ENCODE measurements at places on chromosomes 6 and 20.

DNA sequence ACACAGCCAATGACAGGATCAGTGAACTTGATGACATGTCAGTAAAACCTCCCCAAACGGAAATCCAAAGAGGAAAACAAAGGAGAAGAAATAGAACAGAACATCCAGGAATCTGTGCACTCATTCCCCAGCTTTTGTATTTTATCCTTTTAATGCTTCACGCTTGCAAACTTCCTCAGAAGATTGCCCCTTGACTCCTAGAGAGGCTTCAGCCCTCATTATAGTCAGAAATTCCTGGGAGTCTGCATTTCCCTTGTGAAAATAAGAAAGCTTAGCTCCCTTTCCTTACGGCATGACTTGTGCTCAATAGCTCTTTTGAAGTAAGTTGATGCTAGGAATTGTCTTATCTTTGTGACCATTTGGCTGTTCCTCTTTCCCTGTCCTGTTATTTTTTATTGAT lies 313.6 kb upstream of the OPRM1 start:
- no peak for DNase-seq

DNA sequence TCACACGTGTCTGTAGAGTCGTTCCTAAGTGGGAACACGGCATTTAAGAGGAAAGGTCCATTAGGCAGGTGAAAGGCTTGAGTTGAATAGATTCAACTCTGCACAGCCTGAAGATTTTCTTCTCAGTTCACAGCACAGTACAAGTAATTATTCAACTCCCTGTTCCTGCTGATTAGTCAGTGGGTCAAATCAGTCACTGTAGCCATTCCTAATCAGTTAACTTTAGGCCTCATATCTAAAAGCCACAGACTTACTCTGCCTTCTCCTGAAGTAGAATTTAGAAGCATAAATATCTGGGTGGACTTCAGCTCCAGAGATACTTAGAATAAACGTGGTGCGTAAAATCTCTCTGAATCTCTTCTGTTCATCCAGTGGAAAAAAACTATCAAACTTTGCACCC lies 872.4 kb downstream of the C6orf118 start:
- no peak for DNase-seq

DNA sequence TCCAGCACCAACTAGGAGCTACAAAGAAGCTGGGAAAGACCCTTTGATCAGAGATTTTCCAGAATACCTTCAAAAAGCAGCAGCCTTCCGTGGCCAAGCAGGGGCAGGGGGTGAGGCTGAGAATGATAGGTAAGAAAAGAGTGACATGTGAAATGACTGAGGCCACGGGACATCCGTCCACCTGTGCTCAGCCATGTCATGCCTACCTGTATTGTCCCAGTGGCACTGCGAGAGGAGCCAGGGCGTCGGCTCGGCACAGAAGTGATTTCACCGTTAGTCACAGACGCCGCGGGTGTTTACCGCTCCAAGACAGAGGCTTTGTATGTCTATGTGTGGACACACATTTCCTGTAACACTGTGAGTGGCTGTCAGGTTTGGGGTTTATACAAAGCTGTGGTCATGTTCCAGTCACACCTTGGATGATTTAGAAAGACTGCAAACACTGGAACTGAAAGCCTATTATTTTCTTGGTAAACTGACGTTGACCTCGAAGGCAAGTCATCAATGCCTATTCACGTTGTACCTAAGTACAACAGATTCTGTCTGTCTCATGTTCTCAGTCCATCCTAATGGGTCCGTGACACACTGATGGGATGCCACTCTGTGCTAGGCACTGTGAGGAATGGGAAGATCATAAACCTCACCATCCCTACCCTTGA lies 32.1 kb upstream of the JAG1 start:
- no peak for DNase-seq

GRCh38 chr6:33050014-33050810 lies 23.2 kb downstream of the HLA-DPA1 start:
- no peak for DNase-seq

DNA sequence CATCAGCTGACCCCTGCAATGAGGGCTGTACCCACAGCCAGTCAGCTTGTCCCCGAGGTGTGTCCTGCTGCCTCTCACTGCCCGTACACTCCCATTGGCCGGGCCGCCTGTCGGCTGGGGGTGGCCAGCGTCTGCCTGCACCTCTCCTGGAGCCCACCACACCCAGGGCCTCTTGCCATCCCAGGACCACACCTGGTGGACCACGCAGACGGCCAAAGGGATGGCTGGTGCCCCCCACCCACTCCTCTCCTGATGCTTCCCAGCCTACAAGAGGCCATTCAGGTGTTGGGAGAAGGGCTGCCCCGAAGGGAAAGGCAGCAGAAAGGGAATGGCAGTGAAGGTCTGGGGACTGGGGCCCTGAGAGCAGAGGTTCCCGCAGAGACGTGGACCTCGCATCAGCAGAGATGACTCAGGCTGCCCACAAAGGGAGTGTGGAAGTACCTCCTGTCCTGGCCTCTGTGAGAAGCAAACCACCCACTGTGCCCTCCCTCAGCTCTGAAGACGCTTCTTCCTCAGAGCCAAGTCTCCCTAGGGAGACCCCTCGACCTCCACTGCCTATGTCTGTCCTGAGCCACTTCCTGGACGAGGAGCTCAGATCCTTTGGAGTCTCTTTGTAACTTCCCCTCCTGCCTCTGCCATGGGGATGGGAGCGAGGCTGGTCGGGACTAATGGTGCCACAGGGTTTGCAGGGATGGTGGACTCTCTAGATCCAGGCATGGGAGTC lies 60.9 kb downstream of the PYGB start:
- DNase-seq: no peak

- no peak for DNase-seq
These were observed 218.2 kb downstream of the OR2B2 start for GRCh38 chr6:27693766-27694546.

- no peak for DNase-seq
These were observed 428.8 kb upstream of the ARID1B start for GRCh38 chr6:156348424-156348823.

GRCh38 chr6:105746130-105746505 lies 340.0 kb upstream of the PRDM1 start:
- DNase-seq: no peak

GRCh38 chr6:107435798-107436197 lies 23.6 kb downstream of the PDSS2 start:
- no peak for DNase-seq

DNA sequence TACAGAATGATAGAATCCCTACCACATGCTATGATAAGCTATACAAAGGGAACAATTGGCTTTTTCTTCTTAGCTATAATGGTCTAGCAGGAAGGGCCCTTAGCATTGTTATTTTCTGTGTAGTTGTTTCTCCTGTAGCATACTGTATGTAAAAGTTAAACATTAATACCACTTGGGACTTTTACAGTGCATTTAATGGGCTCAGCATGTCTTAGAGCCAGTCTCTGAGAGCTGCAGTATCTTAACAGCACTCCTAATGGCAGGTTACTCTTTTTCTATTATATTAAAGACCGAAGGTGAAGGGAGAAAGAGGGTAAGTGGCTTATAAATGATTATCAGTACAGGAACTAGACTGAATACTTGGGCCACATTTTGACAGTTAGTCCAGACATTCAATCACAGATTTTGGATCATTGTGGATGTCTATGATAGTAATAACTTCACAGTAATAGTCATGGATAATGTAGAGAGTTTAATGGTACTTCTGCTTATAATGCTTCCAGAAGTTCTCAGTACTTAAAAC lies 290.7 kb downstream of the PHF3 start:
- DNase-seq: no peak

- no peak for DNase-seq
These were observed 22.0 kb downstream of the KIF13A start for GRCh38 chr6:17965397-17965796.

- DNase-seq: no peak
These were observed 116.8 kb downstream of the RNASET2 start for GRCh38 chr6:166839569-166839968.

GRCh38 chr6:122751326-122751725 lies 28.2 kb upstream of the FABP7 start:
- DNase-seq: no peak

DNA sequence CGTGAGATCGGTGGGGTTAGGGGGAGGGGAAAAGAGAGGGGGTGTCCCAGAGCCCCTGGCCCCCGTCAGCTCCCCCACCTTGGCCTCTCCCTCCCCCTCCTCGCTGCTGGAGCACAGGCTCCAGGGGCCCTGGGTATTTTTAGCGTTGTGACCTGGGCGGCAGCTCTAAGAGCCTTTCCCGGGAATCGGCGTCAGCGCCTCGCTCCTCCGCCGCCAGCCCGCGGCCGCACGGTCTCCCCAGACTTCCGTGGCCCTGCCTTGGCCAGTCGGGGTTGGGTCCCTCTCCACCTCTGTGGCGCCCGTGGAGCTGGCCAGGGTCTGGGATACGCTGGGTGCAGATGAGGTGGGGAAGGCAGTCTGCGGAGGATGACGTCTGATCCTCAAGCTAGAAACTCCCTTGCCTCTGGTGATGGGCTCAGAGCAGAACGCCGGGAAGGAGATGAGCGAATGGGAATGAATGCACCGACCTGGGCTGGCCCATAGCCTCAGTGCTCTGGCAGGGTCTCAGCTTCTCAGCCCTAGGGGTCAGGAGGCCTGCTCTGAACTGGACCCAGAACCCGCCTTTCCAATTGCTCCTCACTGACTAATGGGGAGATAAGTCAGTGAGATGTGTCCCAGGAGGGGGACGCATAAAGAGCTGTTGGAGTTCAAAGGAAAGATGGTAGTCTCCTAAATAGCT lies 883 bp upstream of the DBNDD2 start:
- DNase-seq: no peak
